Neural crest cell (in vitro differentiated cells): ENCODE measurements at places on chromosomes 3 and 15. TPM values are rescaled to one million over a fixed set of nuclear protein-coding genes. Genes with fewer than 3 reads are reported as not detected.
A peak's percentile ranks its signal among the peaks of the same experiment; 100 is the strongest.

- H3K4me1 ChIP-seq: peaks cover 23% of the 10 kb centered on the region
- H3K36me3 ChIP-seq: no peaks in the 10 kb centered on the region
- no peak overlapping the region for H3K4me3 ChIP-seq
- H3K27me3 ChIP-seq: peaks cover 10% of the 10 kb centered on the region
- no peak for DNase-seq
Observed at GRCh38 chr3:186886202-186886981, 43.9 kb downstream of the ADIPOQ start.

- H3K4me3 ChIP-seq: no peak overlapping the region
- DNase-seq: no peak
- peaks cover 5% of the 10 kb centered on the region for H3K36me3 ChIP-seq
Observed at GRCh38 chr3:76834657-76835056, 205.2 kb upstream of the ROBO2 start.

Gene FBXW12
- total RNA-seq: 0.44 and 0.68 TPM in 2 replicates

DNA sequence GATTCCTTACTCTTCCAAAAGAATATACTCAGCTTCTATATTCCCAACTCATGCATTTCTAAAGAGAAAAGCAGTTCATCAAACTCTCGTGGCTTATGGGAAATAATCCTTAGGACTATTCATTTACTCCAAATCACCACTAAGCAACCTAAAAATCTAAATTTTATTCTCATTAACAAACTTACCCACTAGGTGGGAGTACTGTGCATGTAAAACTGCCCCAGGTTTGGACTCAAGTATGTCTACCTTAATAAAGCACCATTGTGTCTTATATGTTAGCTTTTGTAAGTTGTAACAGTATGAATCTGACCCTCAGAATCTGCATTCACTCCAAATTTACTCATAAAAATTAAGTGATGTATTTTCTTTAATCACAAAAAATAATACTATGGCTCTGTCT is 25.3 kb downstream of the RAD18 start:
- H3K27ac ChIP-seq: no peak overlapping the region
- no peaks in the 10 kb centered on the region for H3K4me1 ChIP-seq
- H3K36me3 ChIP-seq: peaks cover 25% of the 10 kb centered on the region
- DNase-seq: no peak
- no peaks in the 10 kb centered on the region for H3K27me3 ChIP-seq

DNA sequence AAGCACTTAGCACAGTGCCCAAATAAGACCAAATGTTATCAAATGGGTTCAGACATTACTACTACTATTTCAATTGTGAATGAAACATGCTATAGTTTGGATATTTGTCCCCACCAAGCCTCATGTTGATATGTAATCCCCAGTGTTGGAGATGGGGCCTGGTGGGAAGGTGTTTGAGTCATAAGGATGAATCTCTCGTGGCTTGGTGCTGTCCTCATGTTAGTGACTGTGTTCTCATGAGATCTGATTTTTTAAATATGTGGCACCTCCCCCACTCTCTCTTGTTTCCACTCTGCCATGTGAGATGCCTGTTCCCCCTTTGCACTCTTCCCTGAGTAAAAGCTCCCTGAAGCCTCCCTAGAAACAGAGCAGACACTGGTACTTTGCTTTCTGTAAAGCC is 148.7 kb upstream of the TGFBR2 start:
- no peak overlapping the region for H3K27ac ChIP-seq
- DNase-seq: no peak
- no peak overlapping the region for H3K4me3 ChIP-seq

DNA sequence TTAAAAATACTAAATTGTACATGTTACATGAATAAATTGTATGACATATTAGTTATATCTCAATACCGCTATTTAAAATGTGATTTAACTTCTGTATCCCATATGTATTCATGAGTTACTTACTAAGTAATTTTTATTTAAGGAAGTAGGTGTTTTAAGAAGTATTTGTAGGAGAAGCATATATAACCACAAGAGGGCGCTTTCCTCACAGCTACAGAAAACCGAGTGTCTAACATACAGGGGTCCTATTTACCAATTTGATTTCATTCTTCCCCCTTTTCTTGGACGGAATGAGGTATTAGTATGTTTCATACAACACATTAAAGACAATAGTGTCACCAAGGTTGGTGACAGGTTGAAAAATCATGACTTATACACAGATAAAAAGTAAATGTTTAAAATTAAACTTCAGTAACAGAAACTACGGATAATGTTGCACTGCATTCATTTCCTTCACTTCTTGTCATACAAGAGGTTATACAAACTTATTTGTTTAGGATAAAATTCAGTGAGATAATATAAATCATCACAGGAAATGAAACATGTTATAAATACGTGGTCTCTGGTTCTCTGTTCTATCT is 253.6 kb downstream of the MAGI1 start:
- no peaks in the 10 kb centered on the region for H3K27me3 ChIP-seq
- DNase-seq: no peak
- H3K4me1 ChIP-seq: peaks cover 8% of the 10 kb centered on the region
- H3K27ac ChIP-seq: no peak overlapping the region

DNA sequence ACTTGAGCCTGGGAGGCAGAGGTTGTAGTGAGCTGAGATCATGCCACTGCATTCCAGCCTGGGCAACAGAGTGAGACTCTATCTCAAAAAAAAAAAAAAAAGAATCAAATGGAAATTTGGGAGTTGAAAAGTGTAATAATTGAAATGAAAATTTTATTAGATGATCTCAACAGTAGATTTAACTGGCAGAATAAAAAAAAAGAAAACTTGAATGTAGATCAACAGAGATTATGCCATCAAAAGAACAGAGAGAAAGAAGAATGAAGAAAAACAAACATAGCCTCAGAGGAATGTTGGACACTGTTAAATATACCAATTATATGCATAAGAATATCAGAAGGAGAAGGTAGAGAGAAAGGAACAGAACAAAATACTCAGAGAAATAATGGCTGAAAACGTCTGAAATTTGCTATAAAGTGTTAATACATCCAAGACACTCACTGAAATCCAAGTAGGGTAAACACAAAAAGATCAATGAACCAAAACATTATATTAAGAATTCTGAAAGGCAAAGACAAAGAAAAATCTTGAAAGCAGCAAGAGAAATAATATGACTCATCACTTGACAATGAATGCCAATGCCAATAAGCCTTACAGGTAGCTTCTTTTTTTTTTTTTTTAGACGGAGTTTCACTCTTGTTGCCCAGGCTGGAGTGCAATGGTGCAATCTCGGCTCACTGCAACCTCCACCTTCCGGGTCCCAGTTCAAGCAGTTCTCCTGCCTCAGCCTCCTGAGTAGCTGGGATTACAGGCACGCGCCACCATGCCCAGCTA is 14.6 kb upstream of the ELP6 start:
- no peak for DNase-seq
- H3K27me3 ChIP-seq: no peaks in the 10 kb centered on the region
- no peak overlapping the region for H3K27ac ChIP-seq
- no peak overlapping the region for H3K4me3 ChIP-seq
- no peaks in the 10 kb centered on the region for H3K4me1 ChIP-seq

DNA sequence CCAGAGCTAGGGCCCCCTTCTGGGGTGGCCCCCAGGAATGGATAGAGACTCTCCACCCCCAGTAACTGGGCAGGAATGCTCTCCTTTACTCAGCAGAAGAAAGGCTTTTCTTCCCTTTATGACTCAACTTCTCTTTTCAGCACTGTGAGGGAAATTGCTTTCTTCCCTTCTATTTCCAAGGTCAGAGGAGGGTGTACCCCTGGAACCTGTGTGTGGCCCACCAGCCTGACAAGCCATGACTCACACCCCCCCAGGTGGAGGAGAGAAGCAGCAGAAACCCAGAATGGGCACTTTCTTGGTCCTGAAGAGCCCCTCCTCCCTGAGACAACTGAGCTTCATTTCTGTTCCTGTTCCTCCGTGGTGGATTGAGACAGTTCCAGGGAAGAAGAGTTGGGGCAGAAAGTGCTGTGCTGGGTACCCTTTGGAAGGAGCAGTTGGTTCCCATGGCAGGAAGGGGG is 2.7 kb upstream of the ANKRD63 start:
- H3K36me3 ChIP-seq: no peaks in the 10 kb centered on the region
- H3K27me3 ChIP-seq: peaks cover 66% of the 10 kb centered on the region
- H3K4me1 ChIP-seq: peaks cover 30% of the 10 kb centered on the region
- no peak overlapping the region for H3K27ac ChIP-seq
- H3K4me3 ChIP-seq: peak overlapping the region; percentile 56
- DNase-seq: no peak

Gene RFTN1
- 1.9 and 2.0 TPM in 2 replicates for total RNA-seq

Gene GPR15
- not detected in 2 replicates for total RNA-seq

- peak overlapping the region; percentile 24 for H3K27ac ChIP-seq
- H3K27me3 ChIP-seq: no peaks in the 10 kb centered on the region
- H3K36me3 ChIP-seq: no peaks in the 10 kb centered on the region
Observed at GRCh38 chr3:59245859-59246501, 196.2 kb upstream of the CFAP20DC start.

- H3K4me1 ChIP-seq: peaks cover 8% of the 10 kb centered on the region
- no peak for DNase-seq
- H3K36me3 ChIP-seq: peaks cover 5% of the 10 kb centered on the region
- H3K27me3 ChIP-seq: no peaks in the 10 kb centered on the region
- no peak overlapping the region for H3K27ac ChIP-seq
Observed at GRCh38 chr3:173743111-173743510, 345.6 kb downstream of the NLGN1 start.

- peaks cover 6% of the 10 kb centered on the region for H3K27me3 ChIP-seq
- no peak for DNase-seq
- peaks cover 53% of the 10 kb centered on the region for H3K4me1 ChIP-seq
- peaks cover 13% of the 10 kb centered on the region for H3K36me3 ChIP-seq
- H3K4me3 ChIP-seq: peak overlapping the region; percentile 99
- H3K27ac ChIP-seq: peak overlapping the region; percentile 98
Observed at GRCh38 chr15:68818769-68819494, 1.8 kb downstream of the ANP32A start.

- no peaks in the 10 kb centered on the region for H3K27me3 ChIP-seq
- no peaks in the 10 kb centered on the region for H3K4me1 ChIP-seq
- peaks cover 17% of the 10 kb centered on the region for H3K36me3 ChIP-seq
- no peak for DNase-seq
- H3K4me3 ChIP-seq: no peak overlapping the region
Observed at GRCh38 chr15:51460796-51461195, 119.3 kb downstream of the GLDN start.

GRCh38 chr15:89948796-89949195 is 36.0 kb upstream of the ARPIN start:
- DNase-seq: no peak
- no peaks in the 10 kb centered on the region for H3K27me3 ChIP-seq
- no peak overlapping the region for H3K4me3 ChIP-seq
- H3K36me3 ChIP-seq: no peaks in the 10 kb centered on the region

GRCh38 chr3:125140818-125141595 is 71.5 kb downstream of the SLC12A8 start:
- H3K36me3 ChIP-seq: no peaks in the 10 kb centered on the region
- H3K4me1 ChIP-seq: peaks cover 38% of the 10 kb centered on the region
- peaks cover 34% of the 10 kb centered on the region for H3K27me3 ChIP-seq
- no peak overlapping the region for H3K27ac ChIP-seq

DNA sequence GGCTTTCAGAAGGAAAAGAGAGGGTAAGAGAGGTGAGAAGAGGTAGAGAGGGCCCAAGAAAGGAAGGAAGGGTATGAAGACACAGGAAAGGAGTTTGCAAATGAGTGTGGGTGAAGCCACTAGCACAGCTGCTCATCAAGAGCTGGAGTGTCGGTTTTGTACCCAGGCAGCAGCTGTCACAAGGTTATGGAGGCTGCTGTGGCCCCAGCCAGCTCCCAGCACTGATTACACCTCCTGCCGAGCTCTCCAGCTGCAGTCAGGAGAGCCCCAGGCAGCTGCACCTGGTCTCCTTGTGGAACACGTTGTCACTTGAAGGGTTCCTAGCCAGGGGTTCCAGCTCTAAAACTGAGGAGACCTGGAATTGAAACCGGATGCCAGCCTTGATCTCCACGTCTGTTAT is 60.4 kb upstream of the CHD2 start:
- no peak overlapping the region for H3K27ac ChIP-seq
- H3K4me1 ChIP-seq: peaks cover 29% of the 10 kb centered on the region
- no peak for DNase-seq
- H3K4me3 ChIP-seq: no peak overlapping the region
- H3K27me3 ChIP-seq: no peaks in the 10 kb centered on the region
- no peaks in the 10 kb centered on the region for H3K36me3 ChIP-seq

GRCh38 chr15:85711580-85712192 is 83.0 kb downstream of the KLHL25 start:
- no peak overlapping the region for H3K27ac ChIP-seq
- no peaks in the 10 kb centered on the region for H3K27me3 ChIP-seq
- H3K4me3 ChIP-seq: no peak overlapping the region
- DNase-seq: no peak

DNA sequence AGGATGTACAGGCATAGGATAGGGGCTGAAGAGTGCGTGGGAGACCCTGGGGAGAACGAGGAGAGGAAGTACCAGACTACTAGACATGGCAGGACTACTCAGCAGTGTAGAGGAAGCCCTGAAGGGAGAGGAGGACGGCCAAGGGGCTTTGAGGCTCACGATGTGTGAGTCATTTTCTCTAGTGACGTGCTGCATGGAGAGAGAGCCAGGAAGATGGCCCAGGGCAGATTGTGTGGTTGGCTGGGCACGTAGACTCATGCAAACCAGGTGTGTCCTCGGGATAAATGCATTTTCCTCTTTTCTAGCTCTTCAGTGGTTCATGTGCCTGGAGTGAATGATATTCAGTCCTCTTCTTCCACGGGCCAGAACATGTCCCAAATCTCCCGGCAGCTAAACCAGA is 115.0 kb upstream of the ABHD17C start:
- no peak overlapping the region for H3K4me3 ChIP-seq
- H3K36me3 ChIP-seq: peaks cover 13% of the 10 kb centered on the region
- no peaks in the 10 kb centered on the region for H3K27me3 ChIP-seq
- H3K4me1 ChIP-seq: no peaks in the 10 kb centered on the region

DNA sequence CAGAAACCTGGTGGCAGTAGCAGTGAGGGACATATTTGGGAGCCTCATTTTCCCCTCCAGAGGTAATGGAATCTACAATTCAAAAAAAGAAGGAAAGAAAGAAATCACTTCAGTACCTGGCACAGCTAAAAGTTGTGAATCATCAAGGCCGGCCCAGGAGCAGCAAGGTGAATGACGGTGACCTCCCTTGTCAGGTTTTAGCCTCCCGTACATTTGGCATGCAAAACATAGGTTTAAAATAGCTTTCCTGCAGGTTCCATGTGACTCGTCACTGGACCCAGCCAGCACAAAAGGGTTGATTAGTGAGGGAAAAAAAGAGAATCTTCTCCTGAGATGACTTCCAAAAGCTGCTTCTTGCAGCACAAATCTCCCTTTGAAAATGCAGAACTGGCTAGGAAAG is 394.2 kb downstream of the LSAMP start:
- H3K4me1 ChIP-seq: peaks cover 4% of the 10 kb centered on the region
- H3K36me3 ChIP-seq: no peaks in the 10 kb centered on the region
- no peak overlapping the region for H3K27ac ChIP-seq
- no peaks in the 10 kb centered on the region for H3K27me3 ChIP-seq
- no peak overlapping the region for H3K4me3 ChIP-seq

DNA sequence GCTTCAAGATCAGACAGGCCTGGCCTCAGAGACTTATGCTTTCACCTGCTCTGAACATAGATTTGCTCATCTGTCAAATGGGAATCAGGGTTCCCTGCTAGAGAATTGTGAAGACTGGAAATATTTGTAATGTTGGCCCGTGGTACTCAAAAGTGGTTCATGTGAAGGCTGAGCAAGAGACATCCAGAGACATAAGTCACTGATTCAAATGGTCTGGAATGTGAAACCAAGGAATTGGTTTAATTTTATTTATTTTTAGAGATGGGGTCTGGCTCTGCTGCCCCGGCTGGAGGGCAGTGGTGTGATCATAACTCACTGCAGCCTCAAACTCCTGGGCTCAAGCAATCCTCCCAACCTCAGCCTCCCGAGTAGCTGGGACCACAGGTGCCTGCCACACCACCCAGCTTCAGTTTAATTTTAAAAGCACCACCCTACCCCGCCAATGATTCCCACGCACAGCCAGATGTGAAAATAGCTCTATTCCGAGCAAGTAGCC is 60.1 kb downstream of the DAPK2 start:
- no peaks in the 10 kb centered on the region for H3K36me3 ChIP-seq
- DNase-seq: no peak
- peak overlapping the region; percentile 81 for H3K27ac ChIP-seq
- H3K4me3 ChIP-seq: no peak overlapping the region
- H3K4me1 ChIP-seq: peaks cover 16% of the 10 kb centered on the region
